NCI-H1694 (cell line): ENCODE measurements at places on chromosomes 13 and 19.

DNA sequence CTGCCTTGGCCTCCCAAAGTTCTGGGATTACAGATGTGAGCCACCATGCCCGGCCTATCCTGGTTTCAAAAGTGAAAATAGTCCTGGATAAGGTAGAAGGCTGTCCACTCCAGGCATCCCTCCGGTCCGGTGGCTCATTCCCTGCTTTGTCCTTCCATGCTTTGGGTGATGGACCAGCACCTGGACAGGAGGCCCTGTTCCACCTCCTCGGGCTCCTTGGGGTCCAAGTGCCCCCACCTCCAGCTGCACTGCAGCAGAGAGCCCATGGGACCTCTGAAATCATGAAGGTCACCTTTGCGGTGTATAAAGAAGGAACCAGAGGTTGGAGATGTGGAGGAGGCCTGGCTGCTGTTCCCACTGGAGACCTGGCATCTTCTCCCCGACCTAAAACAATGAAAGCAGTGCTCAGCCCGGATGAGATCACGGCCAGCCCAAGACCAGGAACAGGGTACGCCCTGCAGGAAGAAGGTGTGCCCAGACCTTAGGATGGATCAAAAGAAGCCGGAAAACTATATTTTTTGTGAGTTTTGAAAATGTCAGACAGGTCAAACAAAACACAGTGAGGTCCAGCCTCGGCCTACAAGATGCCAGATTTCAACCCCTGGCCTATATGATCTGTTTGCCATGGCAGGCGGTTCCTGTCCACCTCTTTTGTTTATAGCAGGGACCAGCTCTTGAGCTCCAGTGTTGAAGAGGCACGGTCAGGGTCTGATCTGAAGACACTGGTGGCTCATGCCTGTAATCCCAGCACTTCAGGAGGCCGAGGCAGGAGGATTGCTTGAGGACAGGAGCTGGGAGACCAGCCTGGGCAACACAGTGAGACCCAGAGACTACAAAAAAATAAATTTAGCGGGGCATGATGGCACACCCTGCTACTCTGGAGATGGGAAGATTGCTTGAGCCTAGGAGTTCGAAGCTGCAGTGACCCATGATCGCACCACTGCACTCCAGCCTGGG lies 5.8 kb downstream of the LSR start:
- no peak for DNase-seq

DNA sequence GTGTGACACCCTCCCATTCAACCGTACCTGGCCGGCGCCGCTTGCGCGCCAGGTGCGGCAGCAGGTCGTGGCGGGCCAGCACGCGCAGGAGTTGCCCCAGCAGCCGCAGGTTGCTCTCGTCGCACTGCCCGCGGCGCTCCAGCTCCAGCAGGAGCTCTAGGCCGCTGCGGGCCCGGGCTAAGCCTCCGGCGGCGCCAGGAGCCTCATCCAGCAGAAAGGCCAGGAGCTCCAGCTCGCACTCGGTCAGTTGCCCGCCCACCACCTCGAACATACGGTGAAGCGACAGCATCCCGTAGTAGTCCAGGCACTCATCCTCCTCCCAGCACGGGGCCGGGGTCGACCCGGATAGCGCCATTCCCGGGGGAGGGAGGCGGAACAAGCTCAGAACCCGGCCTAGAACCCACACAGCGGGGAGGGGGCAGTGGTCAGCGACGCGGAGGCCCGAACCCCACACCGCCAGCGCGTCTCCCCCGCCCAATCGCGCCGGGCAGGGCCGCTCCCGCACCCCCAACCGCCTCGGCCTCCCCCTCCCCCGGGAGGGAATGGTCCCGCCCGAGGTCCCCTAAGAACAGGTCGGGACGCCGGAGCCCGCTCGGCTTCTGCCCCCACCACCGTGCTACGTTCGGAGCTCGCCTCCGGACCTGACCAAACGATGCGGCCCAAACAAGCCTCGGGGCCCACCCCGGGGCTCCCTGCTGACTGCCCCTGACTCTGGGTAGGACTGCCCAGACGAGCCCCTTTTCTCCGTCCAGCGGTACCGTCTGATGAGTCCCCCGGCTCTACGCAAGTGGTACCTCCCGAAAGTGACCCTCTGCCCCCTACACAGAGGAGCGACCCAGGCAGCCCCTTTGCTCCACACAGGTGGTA lies 591 bp downstream of the DEDD2 start:
- no peak for DNase-seq

DNA sequence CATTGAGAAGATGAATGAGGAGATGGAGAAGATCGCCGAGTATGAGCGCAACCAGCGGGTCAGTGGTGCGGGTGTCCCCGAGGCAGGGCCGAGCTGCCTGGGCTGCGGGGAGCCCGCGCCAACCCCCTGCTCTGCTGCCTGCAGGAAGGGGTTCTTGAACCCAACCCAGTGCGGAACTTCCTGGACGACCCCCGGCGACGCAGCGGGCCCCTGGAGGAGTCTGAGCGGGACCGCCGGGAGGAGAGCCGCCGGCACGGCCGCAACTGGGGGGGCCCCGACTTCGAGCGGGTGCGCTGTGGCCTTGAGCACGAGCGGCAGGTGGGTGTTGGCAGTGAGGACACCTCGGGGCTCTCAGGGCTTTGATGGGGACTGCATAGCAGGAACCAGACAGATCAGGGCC lies 8.3 kb downstream of the CCDC9 start:
- DNase-seq: no peak

GRCh38 chr19:9128171-9128570 lies 1.4 kb upstream of the OR7G3 start:
- DNase-seq: no peak

DNA sequence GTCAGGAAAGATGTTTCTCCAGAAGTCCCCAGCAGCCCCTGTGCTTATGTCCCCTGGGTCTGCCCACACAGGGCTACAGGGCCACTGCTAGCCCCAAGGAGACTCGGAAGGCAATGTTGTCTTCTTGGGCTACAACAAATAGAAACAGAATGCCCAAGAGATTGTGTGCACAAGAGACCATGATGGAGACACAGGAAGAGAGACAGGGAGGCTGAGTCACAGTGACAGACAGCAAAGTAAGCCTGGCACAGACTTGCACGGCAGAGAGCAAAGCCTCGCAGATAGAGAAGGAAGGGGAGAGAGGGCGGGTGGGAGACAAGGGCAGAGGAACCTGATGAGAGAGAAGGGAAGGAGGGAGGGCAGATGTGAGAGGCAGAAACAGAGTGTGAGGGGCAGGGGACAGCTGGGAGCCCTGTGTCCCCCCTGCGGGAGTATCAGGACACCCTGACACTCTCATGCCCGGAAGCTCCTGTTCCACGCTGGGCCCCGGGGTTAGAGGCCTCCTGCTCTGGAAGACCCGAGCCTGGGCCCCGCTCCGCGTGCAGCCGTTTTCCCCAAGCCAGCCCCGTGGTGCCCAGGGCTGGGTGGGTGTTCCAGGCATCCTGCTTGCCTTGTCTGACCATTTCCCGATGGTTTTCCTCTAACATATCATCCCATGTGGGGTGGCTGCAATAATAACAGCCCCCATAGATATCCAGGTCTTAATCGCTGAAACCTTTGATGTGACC lies 2.7 kb upstream of the PLA2G4C start:
- DNase-seq: no peak

DNA sequence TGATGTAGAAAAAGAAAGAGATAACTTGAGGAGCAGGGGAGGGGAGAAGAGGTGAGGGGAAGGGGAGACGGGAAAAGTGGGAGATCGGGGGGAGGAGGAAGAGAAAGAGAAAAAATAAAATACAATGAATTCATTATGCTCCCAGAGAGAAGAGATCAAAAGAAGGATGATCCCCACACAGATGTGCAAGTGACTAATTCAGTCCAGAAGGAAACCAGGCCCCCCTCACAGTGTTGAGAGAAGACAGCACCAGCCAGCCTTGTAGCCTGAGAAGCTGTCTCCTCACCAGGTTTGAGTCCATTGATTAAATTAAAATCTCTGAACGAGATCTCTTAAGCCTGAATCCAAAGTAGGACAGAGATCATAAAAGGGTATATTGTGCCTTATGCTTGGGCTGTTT lies 333.7 kb upstream of the NBEA start:
- DNase-seq: no peak

DNA sequence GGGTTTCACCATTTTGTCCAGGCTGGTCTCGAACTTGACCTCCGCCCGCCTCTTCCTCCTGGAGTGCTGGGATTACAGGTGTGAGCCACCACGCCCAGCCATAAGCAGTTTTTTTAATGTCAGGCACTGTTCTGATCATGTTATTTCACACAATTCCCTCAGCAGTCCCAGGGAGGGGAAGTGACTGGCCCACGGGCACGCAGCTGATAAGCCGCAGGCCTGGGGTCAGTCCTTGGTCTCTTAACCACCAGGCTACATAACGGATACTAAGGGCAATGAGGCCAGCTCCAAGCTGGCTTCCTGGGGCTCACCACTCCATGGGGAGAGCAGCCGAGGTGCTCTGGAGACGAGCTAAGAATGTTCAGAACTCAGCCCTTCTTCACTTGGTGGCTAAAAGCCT lies 13.5 kb downstream of the BRSK1 start:
- no peak for DNase-seq

- no peak for DNase-seq
Measured at GRCh38 chr13:113485545-113485944, 5.0 kb downstream of the DCUN1D2 start.

DNA sequence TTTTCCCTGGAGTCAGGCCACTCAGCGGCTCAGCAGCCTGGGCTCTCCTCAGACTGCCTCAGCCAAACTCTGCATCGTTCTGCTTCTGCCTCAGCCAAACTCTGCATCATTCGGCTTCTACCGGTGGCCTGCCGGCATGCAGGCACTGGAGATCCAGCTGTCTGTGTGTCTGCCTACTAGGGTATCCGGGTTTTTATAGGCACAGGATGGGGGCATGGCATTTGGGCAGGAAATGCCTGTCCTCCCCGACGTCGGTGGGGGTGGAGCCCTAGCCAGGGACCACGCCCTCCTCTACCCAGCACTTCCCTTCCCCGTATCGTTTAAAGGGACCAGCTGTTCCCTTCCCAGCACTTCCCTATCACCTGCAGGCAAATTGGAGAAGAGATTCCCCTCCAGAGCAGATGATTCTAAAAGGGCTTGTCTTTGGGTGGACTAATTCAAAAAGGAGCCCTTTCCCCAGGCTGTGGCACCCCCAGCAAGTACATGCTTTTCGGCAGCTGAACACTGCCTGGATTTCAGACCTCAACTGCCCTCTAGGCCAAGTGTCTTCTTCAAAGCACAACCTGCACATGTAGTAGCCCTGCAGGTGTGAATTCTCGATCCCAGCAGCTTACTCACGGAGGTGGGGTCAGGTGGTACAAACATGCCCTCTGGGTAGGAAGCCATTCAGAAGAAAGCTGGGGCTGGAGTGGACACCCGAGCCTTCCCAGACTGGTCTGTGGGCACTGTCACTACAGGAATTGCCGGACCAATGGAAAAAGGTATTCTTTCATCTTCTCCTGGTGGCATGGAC lies 25.4 kb upstream of the GPR12 start:
- peak; percentile 11 for DNase-seq
